EL (cell line): ENCODE measurements at places on chromosomes 2 and 18.

GRCh38 chr2:166485558-166486178, 8.4 kb downstream of the SCN7A start:
- DNase-seq: no peak

DNA sequence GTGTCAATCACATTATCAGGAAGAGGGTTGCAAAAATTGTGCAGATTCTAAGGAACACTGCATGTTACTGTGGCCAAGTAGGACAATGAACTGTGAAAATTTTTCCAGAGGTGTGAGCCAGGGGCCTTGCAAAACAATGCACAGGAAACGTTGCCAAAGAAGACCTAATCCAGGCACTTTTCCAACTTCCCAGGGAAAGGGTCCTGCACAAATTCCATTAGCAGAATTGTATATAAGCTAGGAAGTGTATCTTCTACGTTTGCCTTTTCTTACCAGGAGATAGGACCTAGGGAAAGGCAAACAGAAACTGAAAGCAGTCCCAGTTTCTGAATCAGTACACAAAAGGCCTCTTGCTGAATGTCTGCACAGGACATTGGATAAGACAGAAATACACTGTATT, 1888.3 kb upstream of the CELF4 start:
- DNase-seq: peak; percentile 31

DNA sequence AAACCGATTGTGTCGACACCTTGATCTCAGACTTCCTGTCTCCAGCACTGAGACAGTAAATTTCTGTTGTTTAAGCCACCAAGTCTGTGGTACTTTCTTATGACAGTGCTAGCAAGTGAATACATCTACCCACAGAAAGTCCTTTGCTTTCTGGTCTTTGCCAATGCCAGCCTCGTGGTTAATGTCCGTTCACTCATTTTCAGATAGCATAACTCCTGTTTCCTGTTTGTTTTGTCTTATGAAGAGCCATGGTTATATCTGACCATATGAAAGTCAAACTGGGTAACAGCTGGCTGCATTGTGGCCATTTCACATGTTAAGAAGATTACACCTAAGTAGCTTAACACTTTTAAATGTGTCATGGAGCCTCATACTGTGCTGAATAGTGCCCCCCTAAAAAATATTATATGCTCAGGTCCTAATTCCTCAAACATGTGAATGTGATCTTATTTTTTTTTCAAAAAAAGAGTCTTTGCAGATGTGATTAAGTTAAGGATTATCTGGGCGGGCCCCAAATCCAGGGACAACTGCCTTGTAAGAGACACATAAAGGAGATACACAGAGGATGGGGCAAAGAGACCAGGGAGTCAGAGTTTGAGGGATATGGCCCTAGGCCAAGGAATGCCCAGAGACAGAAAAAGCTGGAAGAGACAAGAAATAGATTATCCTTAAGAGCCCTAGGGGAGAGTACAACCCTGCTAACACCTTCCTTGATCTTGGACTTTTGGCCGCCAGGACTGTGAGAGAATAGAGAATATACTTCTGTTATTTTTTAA, 118.0 kb downstream of the KCNE4 start:
- no peak for DNase-seq

GRCh38 chr18:22174341-22175145, 5.2 kb downstream of the GATA6 start:
- DNase-seq: no peak

GRCh38 chr18:23706971-23707640, 17.9 kb downstream of the LAMA3 start:
- no peak for DNase-seq

DNA sequence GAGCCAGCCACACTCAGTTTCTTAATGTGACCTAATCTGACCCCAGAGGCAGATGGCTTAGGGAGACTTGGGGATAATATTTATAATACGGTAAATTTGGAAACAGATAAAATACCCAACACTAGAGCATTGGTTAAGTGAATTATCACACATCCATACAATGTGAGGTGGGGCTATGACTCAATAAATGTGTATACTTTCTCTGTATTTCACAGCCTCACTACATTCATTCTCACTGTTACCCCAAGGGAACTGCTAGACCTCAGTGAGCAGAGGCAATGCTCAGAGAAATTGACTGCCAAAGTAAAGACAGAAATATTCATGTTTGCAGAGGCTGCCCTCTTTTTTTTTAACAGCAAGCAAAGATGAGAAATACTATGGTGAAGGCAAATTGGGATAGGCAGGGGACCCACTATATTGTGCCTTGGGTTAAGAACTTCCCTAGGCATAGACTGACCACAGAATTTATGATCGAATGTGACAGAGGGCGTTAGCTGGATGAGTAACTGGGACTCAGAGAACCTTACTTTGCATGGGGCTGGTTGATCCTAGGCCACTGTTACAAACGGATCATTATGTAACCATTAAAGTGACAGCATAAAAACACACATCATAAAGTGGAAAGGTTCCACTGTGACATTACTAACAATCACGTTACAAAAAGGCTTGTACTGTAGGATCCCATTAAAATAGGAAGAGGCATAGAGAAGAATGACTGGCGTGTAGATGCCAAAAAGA, 246.0 kb upstream of the LYPD1 start:
- DNase-seq: no peak
